Stimulated activated CD8-positive, alpha-beta memory T cell treated with anti-CD3 and anti-CD28 coated beads, Interleukin-7, amount 100 ng/mL, for 4 hours (primary cell): ENCODE measurements at places on chromosomes 13 and 19.

DNA sequence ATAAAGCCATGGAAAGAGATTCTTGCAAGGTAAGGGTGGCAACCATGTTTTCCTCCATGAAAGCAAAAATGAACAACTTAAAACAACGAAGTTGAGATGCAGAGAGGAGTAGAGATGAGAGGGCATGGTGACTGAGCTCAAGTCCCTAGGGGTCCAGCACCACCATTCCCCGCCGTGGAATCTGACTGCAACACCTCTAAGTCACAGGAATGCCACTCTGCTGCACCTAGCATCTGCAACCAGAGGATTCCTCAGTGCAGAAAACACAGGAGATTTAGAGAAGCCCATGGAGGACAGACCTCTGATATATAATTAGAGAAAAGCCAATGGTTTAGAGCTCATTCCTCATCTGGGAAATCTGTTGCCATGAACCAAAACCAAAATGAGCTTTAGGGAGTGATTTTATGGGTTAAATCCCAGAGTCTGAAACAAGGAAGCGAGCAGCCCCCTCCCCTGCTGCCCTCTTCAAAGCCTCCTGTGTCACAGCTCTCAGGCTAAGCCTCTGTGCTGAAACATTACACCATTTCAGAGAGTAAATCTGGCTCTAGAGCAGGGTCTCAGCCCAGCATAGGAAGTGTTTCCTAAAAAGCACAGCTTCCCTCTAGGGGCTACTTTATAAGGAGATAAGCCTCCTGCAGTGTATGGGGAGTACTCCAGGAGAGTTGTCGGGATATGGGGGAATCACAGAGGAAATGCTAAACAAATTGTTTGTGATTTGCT is 1043.6 kb downstream of the UQCRFS1 start:
- no peak for DNase-seq

- no peak for DNase-seq
These were observed 1395.8 kb downstream of the SLITRK5 start for GRCh38 chr13:89066868-89067466.

- DNase-seq, result no peak
These were observed 173.9 kb downstream of the DCLK1 start for GRCh38 chr13:35957241-35957731.

GRCh38 chr13:79456656-79457365 is 24.1 kb upstream of the NDFIP2 start:
- no peak for DNase-seq

DNA sequence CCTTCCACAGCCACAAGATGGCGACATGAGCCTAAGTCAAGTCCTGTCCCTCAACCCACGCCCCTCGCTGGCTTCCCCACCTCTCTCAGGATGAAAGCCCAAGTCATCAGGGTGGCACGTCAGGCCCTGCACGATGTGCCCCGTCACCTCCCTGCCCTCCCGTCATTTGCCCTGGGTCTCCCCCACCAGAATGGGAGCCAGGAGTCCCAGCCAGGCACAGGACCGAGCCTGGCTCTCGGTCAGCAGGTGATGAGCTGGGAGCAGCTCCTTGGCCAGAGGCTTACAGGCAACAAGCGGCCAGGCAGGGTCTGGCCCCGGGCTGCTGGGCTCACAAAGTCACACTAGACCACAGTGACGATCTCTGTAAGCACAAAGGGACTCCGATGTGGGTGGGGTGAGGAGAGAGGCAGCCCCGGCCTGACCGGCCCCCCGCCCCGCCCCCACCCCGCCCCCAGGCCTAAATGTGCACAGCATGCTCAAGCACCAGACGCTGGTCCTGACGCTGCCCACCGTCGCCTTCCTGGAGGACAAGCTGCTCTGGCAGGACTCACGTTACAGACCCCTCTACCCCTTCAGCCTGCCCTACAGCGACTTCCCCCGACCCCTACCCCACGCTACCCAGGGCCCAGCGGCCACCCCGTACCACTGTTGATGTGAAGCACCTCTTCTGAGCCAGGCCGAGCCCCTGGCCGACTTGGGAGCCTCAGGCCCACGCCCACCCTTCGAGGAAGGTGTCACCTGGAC is 7.3 kb downstream of the MRPL4 start:
- peak; percentile 81 for DNase-seq

GRCh38 chr13:87779426-87779825 is 108.3 kb downstream of the SLITRK5 start:
- DNase-seq, result no peak

GRCh38 chr13:106561551-106562170 is 6.3 kb downstream of the ARGLU1 start:
- DNase-seq, result peak; percentile 22

DNA sequence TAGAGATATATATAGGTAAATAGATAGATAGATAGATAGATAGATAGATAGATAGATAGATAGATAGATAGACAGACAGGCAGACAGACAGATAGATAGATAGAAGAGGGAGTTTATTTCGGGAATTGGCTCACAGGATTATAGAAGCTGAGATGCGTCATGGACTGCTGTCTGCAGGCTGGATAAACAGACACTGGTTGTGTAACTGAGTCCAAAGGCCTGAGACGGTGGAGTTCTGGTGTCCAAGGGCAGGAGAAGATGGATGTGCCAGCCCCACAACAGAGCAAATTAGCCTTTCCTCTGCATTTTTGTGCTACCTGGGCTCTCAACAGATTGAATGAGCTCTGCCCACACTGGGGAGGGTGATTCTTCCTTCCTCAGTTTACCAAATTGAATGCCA is 2.7 kb downstream of the CYP4F3 start:
- no peak for DNase-seq

DNA sequence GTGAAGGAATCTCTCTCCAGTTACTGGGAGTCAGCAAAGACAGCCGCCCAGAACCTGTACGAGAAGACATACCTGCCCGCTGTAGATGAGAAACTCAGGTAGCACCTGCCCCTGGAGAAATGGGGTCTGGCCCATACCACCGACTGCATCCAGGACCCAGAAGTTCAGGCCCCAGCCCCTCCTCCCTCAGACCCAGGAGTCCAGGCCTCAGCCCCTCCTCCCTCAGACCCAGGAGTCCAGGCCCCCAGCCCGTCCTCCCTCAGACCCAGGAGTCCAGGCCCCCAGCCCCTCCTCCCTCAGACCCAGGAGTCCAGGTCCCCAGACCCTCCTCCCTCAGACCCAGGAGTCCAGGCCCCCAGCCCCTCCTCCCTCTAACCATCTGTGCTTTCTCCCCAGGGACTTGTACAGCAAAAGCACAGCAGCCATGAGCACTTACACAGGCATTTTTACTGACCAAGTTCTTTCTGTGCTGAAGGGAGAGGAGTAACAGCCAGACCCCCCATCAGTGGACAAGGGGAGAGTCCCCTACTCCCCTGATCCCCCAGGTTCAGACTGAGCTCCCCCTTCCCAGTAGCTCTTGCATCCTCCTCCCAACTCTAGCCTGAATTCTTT is 3.0 kb downstream of the APOC2 start:
- no peak for DNase-seq

- DNase-seq, result no peak
These were observed 2.1 kb downstream of the TMEM255B start for GRCh38 chr13:113761136-113761535.

DNA sequence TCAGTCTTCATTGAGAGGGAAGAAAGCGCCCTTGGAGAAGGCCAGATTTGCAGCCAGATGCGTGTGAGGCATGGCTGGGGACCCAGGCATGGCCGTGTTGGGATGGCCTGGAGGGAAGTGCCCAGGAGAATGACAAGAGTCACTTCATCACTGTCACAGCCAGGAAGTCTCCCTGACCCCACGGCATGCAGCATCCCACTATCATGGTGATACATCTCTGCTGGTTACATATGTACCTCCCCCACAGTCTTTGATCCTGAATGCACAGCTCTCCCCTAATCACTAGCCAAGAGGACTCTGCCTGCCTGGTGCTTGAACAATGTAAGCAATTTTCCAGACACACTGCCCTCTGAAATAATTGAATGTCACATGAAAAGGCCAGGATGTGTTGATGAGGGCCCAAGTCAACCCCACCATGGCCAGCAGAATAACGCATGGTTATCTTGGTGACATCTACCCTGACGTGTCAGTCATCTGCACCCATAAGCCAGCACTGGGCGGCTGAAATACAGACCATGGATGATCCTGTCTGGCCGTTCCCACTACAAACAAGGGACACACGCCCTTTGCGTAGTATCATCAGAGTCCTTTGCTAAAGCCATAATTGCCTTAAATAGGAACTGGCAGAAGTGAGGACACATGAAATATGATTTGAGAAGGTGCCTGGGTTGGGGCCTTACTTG is 149.7 kb upstream of the SPACA7 start:
- DNase-seq, result no peak

DNA sequence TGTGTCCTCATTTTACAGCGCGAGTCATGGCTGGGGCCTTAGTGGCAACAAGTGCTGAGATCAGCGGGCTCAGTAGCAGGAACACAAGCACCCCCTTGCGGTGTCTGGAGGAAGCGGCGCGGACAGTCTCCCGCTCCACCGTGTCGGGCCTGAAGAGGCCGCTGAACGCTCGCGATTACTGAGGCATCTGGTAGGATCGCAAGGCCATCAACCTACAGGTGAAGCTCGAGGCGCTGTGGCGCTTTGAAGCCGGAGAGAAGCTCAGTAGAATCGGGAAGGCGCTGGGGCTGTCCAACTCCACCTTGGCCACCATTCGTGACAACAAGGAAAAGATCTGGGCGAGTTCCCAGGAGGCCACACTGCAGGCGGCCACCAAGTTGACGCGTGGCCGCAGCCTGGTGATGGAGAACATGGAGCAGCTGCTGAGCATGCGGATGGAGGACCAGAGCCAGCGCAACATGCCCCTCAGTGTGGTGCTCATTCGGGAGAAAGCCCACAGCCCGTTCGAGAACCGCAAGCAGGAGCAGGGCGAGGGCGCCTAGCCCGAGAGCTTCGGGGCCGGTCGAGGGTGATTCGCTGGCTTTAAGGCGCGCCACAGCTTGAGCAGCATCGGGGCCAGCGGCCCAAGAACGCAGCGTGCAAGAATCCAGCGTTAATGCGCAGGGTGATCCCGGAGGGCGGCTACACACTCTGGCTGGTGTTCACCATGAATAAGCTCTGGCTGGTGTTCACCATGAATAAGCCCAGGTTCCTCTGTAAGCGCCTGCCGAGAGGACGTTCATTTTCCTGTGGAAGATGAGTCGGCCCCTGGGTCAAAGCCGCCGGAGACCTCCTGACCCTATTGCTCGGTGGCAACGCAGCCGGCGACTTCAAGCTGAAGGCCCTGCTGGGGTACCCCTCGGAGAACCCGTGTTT is 8.3 kb upstream of the MZF1 start:
- DNase-seq, result peak; percentile 79

GRCh38 chr13:66077132-66077689 is 1152.9 kb downstream of the PCDH9 start:
- no peak for DNase-seq

DNA sequence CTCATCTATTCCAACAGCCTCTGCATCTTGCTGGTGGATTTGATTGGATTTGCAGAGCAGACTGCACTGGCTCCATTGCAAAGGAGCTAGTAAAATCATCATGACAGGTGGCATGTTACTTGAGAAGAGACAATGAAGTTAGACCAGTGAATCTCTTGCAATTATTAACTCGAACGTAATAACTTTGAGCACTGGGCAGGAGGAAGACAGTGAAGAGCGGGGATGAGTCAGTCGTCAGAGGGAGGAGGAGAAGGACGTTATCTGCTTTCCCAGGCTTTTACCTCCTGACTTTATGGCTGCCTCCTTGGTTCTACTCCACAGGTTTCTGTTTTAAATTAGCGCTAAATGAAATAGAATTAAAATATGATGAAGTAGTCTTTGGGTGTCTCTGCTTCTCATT is 257.8 kb upstream of the IPO5 start:
- DNase-seq, result no peak

GRCh38 chr19:6088602-6089049 is 21.7 kb downstream of the RFX2 start:
- DNase-seq, result no peak

- DNase-seq, result no peak
These were observed 11.9 kb upstream of the SCN1B start for GRCh38 chr19:35018379-35018778.

GRCh38 chr19:40524133-40524549 is 52.5 kb upstream of the SHKBP1 start:
- DNase-seq, result no peak

DNA sequence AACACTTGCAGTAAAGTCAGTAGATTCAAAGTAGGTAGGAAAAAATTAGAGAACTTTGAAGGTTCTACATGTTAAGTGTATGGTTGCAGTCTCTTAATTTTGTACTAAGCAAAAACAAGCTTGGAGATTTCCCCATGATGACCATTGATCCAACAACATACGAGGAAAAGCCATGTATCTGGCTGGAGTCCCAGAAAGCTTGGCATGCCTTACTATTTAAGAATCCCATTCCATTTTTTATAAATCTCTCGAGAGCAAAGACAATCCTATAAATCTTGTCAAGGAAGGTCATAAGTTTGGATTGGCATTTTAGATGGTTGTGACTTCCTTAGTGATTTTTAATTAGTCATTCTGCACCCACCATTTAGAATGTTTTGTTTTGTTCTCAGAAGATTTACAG is 495.9 kb downstream of the GPC5 start:
- no peak for DNase-seq

DNA sequence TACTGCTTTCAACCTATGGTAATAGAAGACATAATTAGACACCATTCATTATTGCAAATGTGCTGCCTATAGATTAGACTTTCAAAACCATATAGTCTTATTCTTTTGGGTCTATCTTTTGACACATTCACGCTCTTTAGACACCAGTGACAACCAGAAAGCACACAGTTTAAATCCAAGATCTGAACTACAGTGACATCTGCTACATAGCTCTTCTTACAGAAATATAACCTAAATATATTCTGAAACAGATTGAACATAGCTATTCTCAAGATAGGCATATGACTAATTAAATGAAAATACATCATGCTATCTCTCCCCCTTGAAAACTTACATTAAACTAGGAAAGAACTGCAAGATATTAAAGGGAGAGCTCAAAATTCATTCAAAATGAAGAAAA is 514.2 kb upstream of the SLITRK6 start:
- no peak for DNase-seq

DNA sequence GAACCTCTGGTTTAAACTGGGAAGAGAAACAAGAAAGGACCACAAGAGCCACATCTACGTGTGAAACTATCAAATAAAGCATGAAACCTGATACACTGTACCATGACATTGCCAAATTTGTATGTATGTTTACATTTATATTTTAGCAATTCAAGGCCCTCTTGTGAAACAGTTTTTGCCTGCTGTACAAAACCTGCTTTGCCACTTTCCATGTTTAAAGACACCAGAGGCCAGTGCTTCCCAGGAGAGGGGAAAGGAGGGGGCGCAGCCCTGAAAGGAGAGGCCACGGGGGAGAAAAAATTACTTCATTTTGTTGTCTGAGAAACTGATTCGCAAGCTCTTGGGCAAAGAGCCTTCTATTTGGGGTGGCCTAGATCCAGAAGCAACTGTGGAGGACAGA is 124.8 kb downstream of the DCLK1 start:
- no peak for DNase-seq

- DNase-seq, result no peak
These were observed at the start of gene TSEN34 for GRCh38 chr19:54191011-54191810. Gene TSEN34 (plus strand): TSS chr19:54191308. CDS start chr19:54191365, 57 bp downstream.

- DNase-seq, result no peak
These were observed 2.1 kb upstream of the KLHL26 start for GRCh38 chr19:18634612-18635297.
